ENCODE measurements at places on chromosomes 7 and 10. TPM values are rescaled to one million over a fixed set of nuclear protein-coding genes. Genes with fewer than 3 reads are reported as not detected.

DNA sequence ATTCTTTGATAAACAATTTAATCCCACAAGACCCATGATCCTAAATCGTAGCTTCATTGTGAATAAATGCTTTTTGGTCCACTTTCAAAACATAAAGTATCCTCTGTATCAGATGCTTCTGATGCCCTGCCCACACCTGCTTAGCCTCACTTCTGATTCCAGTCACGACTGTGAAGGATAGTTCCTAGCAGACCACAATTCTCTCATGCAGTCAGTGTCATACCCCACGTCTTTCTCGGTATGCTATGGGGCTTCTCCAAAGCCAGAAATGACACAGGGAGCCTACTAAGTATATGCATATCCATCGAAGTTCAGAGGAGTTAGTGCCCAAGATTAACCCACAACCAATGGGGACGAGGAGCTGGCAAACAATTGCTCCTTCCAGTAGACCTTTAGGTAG is 27.6 kb upstream of the CTNNA3 start:
- DNase-seq = no peak

DNA sequence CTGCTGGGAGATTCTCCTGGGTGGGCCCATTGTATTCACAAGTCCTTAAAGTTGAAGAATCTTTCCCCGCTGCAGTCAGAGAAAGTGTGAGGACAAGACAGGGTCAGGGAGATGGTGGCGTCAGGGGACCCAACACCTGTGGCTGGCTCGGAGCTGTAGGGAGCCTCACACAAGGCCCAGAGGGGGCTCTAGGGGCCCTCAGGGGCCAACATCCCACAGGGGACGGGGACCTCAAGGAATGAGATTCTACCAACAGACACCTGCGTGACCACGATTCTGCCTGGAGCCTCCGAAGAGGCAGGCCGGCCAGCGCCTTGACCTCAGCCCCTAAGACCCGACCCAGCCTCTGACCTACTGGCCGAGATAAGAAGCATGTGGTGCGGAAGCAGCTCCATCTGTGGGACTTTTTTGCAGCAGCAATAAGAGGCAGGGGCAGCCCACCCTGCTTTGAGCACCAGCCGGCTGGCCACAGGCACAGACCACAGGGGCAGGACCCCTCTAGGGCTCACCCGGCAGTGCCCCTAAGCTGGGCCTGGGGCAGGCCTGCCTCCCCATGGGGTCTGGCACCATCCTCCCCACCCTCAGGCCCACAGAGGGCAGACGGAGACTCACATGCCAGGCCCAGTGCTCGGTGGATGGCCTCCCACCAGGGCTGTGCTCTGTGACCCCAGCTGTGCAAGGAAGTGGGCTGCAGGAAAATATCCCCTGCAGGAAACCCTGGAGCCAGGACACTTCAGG is 13.2 kb downstream of the RASGEF1A start:
- DNase-seq = peak; percentile 35

- DNase-seq = no peak
These were observed 41.9 kb downstream of the ENO4 start for GRCh38 chr10:116891208-116891607.

DNA sequence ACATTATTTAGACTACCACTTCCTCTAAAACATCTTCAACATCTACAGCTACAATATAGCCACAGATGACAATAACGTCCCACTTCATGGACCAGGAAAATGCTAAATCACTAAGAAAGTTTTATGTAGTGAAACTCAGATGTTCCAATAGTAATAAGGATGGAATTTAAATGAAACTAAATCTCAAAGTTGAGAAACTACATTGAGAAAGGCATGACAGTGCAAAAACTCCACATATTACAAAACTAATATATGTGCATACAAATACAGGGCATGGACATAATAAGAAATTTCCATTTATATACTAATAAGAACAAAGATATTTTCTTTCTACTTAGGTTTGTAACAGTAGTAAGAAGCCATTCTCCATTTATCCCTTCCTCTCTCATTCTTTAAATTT is 31.1 kb downstream of the POT1 start:
- DNase-seq = no peak

DNA sequence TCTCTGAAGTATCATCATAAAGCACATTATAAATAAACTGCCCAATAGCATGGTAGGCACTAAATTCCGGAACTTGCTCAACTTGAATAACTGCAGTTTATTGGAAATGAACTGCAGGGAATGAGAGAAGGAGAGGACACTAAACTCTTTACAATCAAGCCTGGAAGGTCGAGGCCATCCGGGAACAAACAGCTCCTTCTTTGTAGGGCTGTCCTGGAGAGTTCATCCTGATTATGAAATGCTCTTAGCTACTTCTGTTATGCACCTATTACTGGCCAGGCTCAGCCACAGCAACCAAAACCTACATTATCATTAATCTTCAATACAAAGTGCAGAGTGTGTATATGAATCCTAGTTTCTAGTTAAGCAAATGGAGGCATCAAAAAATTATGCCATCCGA is 64.7 kb downstream of the PPP1R17 start:
- DNase-seq = no peak

GRCh38 chr10:7541137-7542087 is 125.4 kb downstream of the ITIH5 start:
- DNase-seq = peak; percentile 67

PDZD7 gene
- total RNA-seq = not detected

PAX4 gene
- total RNA-seq = not detected

All from psoas muscle (tissue), 8 donors.